ENCODE measurements at places on chromosomes 3 and 15. TPM values are rescaled to one million over a fixed set of nuclear protein-coding genes. Genes with fewer than 3 reads are reported as not detected.

Gene ARGFX
- total RNA-seq, result not detected

GRCh38 chr15:100947760-100948429 lies 28.7 kb downstream of the LRRK1 start:
- H3K4me3 ChIP-seq, result no peak overlapping the region
- no peaks in the 10 kb centered on the region for H3K36me3 ChIP-seq
- no peak for DNase-seq
- H3K27me3 ChIP-seq, result no peaks in the 10 kb centered on the region
- no peak overlapping the region for H3K27ac ChIP-seq
- H3K4me1 ChIP-seq, result peaks cover 9% of the 10 kb centered on the region

GRCh38 chr3:62167566-62168262 lies 205.6 kb downstream of the FEZF2 start:
- peaks cover 28% of the 10 kb centered on the region for H3K4me1 ChIP-seq
- no peaks in the 10 kb centered on the region for H3K27me3 ChIP-seq
- H3K36me3 ChIP-seq, result peaks cover 12% of the 10 kb centered on the region
- H3K27ac ChIP-seq, result no peak overlapping the region
- DNase-seq, result no peak

DNA sequence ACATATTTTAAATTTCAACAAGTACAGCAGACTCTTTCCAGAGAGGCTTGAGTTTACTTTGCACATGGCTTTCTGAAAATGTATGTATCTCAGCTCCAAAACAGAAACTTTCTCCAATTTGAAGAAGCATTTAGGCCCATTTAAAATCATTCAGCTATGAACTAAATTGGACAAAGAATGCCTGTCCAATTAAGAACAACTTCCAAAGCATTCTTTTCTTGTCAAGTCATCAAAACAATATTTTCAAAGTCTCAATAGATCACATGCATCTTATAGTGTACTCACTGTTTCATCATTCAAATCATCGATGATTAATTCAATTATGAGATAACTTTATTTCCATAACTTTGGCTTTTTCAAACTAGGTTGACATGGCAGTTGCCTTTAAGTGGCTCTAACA lies 95.2 kb downstream of the KBTBD8 start:
- no peaks in the 10 kb centered on the region for H3K4me1 ChIP-seq
- H3K27me3 ChIP-seq, result no peaks in the 10 kb centered on the region
- no peaks in the 10 kb centered on the region for H3K36me3 ChIP-seq
- no peak overlapping the region for H3K4me3 ChIP-seq
- no peak for DNase-seq

Gene A4GNT
- total RNA-seq, result not detected

GRCh38 chr3:54873059-54874010 lies 54.5 kb downstream of the LRTM1 start:
- H3K4me3 ChIP-seq, result no peak overlapping the region
- no peaks in the 10 kb centered on the region for H3K36me3 ChIP-seq
- no peaks in the 10 kb centered on the region for H3K27me3 ChIP-seq
- peaks cover 32% of the 10 kb centered on the region for H3K4me1 ChIP-seq
- no peak for DNase-seq

Measured in neural crest cell (in vitro differentiated cells).